ENCODE measurements at places on chromosomes 3 and 15.
A peak's percentile ranks its signal among the peaks of the same experiment; 100 is the strongest.

GRCh38 chr3:175378348-175378747 lies 519.2 kb downstream of the NAALADL2 start:
- DNase-seq, result no peak

- DNase-seq, result no peak
These were observed 1.4 kb upstream of the AP4E1 start for GRCh38 chr15:50906954-50907600.

DNA sequence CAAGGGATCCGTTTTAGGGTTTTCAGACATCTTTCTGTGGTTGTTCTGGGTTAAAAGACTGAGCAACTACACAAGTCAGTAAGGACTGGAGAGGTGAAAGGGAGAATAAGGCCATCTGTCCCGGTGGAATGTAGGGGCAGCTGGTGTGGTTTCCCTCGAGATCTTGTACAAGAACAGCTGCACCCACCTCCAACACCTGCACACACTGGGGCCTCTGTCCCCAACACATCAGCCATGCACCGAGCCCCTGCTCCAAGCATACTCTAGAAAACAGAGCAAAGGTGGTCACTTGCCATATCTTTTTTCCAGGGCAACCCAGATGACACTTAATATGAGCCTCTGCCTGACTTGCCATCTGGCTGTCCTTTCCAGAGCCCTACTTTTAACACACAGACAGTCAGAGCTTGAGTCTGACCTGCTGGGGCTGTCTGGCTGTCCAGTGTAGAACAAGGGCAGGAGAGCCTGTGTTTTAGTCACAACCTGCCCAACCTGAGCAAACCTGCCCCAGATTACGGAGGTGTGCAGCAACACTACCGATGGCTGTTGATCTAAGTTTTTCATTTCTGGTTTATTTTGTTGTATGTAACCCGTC lies 12.2 kb downstream of the MAN2A2 start:
- no peak for DNase-seq

DNA sequence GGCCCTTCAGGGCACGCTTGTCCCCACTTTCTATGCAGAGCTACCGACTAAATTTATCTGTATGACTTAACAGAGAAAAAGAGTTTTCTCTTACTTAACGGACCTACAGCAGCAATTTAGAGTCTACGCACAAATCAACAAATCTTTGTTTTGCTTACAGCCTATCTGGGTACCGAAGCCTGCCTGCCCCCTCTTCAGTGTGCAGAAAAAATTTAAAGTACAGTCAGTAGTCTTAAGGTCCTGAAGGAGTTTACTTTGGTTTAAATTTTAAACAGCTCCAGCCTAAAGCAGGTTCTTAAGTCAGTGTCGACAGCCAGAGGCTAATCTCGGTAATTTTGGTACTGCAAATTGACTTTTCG lies 570 bp downstream of the SACM1L start:
- no peak for DNase-seq

DNA sequence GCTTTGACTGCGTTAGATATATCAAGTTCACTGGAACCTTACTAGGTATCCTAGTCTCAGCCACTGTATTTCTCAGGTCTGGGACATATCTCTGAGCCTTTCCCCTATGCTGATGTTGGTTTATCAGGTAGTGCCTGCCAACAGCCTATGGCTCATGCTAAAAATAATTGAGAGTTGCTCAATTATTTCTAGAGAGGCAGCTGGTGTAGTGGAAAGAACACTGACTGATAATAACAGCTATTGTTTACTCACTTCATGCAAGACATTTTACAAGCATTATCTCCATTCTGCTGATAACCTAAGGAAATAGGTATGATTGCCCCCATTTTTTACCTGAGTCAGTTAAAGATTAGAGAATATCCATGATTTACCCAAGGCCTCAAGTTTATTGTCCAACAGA lies 231.4 kb downstream of the LRRN1 start:
- no peak for DNase-seq

- peak; percentile 65 for DNase-seq
These were observed 56.6 kb upstream of the POMGNT2 start for GRCh38 chr3:43162230-43163084.

DNA sequence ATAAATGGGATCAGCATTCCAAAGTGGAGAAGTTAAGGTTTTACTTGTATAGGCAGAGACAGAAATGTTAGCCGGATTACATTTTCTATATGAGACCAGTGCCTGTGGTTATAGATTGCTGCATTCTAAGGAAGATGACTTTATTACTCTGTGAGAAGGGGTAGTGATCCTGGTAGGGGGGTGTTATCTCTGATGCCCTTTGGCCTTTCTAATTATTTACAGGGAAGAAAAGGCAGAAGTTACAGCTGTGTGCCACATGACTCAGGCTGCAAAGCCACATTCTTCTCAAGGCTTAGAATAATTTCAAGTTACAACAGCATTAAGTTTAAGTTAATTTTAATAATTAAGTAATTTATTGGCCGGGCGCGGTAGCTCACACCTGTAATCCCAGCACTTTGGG lies 2.2 kb upstream of the TMC3 start:
- DNase-seq, result no peak

GRCh38 chr3:106560451-106560966 lies 691.7 kb upstream of the CBLB start:
- DNase-seq, result peak; percentile 69

DNA sequence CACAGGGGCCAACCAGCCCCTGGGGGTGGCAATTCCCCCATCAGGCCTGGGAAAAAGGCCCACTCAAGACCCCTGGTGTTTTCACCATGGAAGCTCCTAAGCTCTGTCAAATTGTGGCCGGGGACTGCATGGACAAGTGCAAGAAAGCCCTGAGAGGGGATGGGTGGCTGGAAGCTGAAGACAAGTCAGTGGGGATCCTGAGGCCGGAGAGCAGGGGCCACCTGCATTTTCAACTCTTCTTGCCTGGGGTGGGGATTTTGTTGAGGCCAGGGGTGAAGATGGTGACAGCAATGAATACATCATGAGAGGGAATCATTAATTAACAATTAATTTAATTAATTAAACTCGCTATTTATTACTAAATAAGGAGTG lies 33.9 kb downstream of the FEM1B start:
- no peak for DNase-seq

DNA sequence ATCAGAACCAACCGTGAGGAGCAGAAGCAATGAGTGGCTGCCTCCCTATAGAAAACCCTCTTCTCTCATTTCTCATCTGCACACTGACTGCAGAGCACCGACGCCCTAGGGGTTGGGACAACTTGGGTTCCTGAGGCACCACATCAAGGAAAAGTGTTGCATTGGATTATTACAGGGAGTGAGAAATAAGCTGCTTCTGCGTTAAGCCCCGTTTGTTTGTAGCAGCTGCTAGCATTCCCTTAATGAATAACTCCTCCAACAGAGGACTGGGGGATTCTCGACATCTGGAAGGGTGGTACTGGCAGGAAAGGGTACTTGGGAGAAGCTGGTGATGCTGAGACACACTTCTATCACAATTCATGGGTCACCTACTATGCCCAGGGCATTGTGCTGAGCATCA lies 25.3 kb upstream of the AGBL1 start:
- no peak for DNase-seq

DNA sequence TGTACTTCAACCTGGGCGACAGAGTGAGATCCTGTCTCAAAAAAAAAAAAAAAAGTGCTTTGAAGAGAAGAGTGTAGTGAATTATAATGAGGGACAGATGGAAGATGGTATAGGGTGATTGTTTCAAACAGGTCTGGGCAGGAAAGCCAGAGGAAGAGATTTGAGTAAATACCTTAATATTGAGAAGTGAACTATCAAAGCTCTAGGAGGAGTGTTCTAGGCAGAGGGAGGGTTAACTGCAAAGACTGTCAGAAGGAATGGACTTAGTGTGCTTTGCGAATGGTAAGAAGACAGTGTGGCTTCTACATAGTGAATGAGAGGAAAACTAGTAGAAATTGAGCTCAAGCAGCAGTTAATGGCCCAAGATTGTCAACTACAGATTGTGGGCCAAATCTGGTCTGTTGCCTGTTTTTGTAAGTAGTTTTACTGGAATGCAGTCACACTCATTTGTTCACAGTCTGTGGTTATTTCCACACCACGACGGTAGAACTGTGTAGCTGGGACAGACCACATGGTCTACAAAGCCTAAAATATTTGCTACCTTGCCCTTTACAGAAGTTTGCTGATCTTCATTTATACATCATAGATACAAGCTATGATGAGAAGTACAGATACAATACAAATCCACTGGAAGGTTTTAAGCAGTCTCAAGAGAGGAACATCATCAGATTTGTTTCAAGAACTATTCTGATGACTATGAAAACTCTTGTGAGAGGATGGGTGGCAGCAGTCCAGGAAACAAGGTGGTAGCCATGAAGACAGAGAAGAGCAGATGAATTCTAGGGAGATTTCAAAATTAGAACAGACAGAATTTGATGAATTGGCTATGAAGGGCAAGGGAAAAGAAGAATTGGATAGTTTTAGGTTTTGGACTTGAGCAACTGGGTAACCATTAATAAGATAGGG lies 16.5 kb upstream of the USP50 start:
- DNase-seq, result no peak

- no peak for DNase-seq
These were observed 646.0 kb downstream of the TUSC7 start for GRCh38 chr3:117355566-117355965.
